Spinal cord (tissue), 10 donors: ENCODE measurements at places on chromosomes 6 and 20. TPM values are rescaled to one million over a fixed set of nuclear protein-coding genes. Genes with fewer than 3 reads are reported as not detected.

Gene MYB
- 3.9 TPM for total RNA-seq

Gene GSTA3
- total RNA-seq: not detected

Gene PSORS1C2
- total RNA-seq: not detected

Gene ARMC2
- 13.6 TPM for total RNA-seq

Gene NKX2-4
- total RNA-seq: 0.11 TPM

Gene LHFPL5
- 0.79 TPM for total RNA-seq

Gene ANKRD6
- total RNA-seq: 48.6 TPM

Gene SMPDL3A
- 12.2 TPM for total RNA-seq

Gene EYS
- total RNA-seq: 4.5 TPM

Gene SLC22A1
- total RNA-seq: 1.2 TPM

Gene HLA-DRB5
- 16.8 TPM for total RNA-seq

Gene ESR1
- 0.33 TPM for total RNA-seq

Gene ADTRP
- not detected for total RNA-seq

Gene KCNK5
- 7.4 TPM for total RNA-seq

Gene NKAIN2
- total RNA-seq: 44.9 TPM

Gene SLC12A5
- 26.2 TPM for total RNA-seq

Gene CFB
- total RNA-seq: 21.8 TPM

Gene LY6G6F
- 0.30 TPM for total RNA-seq

Gene KCNK16
- total RNA-seq: not detected

Gene PPP1R10
- total RNA-seq: 26.0 TPM

Gene LKAAEAR1
- total RNA-seq: 2.1 TPM

Gene NOL7
- 65.1 TPM for total RNA-seq

Gene LAMA5
- 51.1 TPM for total RNA-seq

Gene WASF1
- 19.3 TPM for total RNA-seq

Gene RHAG
- 2.4 TPM for total RNA-seq

Gene SDC4
- total RNA-seq: 25.5 TPM

Gene CLIC1
- total RNA-seq: 322 TPM

Gene NTSR1
- 1.3 TPM for total RNA-seq

Gene FHL5
- 4.7 TPM for total RNA-seq

Gene UNC93A
- not detected for total RNA-seq

Gene CDYL
- total RNA-seq: 51.7 TPM

Gene SFTA2
- total RNA-seq: not detected

Gene RFX6
- not detected for total RNA-seq

Gene HS3ST5
- total RNA-seq: 4.1 TPM

Gene FARS2
- 25.4 TPM for total RNA-seq

Gene SLC17A5
- 19.0 TPM for total RNA-seq

Gene ARG1
- 0.55 TPM for total RNA-seq

Gene CLPSL2
- not detected for total RNA-seq

Gene ACTL10
- total RNA-seq: 0.77 TPM

Gene ADGRF5
- total RNA-seq: 28.2 TPM

Gene DEFB124
- total RNA-seq: not detected

Gene MTFR2
- 0.66 TPM for total RNA-seq

Gene FKBP1A
- 102 TPM for total RNA-seq
